Esophagus muscularis mucosa (tissue), 4 donors: ENCODE measurements at places on chromosomes 1 and 21. TPM values are rescaled to one million over a fixed set of nuclear protein-coding genes. Genes with fewer than 3 reads are reported as not detected.
A peak's percentile ranks its signal among the peaks of the same experiment; 100 is the strongest.

- DNase-seq: no peak
These were observed 187.6 kb downstream of the RHOU start for GRCh38 chr1:228922722-228923376.

DNA sequence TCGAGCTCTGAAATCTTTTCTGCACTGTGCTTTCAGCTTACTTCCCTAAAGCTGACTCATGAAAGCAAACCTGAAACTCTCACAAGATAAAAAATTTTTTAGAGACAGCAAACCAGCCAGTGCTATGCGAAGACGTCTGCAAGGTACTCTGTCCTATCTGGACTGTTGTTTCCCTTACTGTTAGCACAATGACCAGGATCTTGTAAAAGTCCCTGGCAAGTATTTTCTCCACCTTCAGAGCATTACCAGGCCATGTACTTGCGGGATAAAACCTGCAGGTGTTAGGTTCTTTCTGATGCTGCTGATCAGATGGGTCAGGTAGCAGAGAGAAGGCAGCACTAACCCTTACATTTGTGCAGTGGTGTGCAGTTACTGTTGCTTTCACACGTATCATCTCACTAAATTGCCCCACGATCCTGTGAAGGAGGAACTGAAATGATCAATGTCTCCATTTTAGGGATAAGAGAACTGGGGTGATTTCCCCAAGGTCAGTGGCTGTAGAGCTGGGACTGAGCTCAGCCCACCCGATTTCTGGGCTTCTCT, 56.6 kb downstream of the PLXNA2 start:
- DNase-seq: no peak

- no peak for DNase-seq
These were observed 176.1 kb upstream of the TMEM51 start for GRCh38 chr1:14977338-14977931.

Gene GJA5
- 14.6 TPM for total RNA-seq

DNA sequence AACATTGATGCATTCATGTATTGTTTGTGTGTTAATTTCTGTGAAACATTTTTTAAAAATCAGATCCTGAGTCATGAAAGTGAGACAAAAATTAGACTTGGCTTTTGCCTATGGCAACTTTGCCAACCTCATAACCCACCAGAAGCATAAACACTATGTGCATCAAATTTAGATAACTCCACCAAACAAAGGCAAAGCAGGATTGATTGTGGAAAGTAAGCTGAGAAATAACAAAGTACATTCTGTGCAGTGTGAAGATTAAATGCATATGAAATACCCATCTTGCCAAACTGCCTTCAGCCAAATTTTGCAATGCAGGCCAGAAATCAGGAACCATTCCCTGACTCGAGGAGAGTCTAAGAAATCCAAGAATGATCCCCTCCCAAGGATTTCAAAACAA, 493.4 kb downstream of the AJAP1 start:
- no peak for DNase-seq

- no peak for DNase-seq
These were observed 10.0 kb upstream of the AGPAT3 start for GRCh38 chr21:43854773-43855633.

Gene TFF2
- total RNA-seq: not detected

Gene SLAMF9
- total RNA-seq: not detected

DNA sequence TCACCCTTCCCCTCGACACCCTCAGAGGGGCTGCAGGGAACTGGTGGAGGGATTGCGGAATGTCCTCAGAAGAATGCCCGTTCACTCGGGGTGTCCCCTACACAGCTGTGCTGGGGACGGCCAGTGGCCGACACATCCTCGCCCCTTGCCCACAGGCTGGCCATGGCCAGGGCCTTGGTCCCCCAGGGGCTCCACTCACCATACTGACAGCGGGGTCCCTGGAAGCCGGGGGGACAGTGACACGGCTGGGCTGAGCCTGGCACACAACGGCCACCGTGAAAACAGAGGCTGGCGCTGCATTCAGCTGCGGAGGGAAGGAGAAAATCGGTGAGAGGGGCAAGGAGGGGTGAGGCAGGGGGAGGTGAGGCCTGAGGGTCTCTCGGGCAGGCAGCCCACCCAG, 31.7 kb downstream of the MEGF6 start:
- DNase-seq: no peak

DNA sequence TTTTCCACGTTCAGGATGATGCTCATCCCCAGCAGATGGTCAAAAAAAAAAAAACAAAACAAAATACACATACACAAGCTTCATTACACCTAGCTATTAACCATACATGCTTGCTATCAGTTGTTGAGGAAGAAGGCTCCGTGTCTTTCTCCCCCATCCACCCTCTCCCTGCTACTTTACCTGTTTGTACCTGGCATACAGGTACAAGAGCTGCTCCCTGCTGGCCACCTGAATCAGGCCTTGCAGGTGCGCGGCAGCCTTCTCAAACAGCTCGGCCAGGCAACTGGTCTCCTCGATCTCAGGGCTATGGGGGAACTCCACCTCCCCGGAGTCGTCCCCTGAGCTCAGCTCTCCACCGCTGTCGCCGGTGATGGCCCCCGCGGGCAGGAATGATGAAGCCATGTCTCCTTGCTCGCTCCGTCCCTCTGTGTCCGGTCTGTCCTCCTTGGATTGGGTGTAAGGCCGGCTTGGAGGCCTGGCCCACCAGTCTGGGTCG, 464 bp downstream of the ACBD6 start:
- no peak for DNase-seq

- no peak for DNase-seq
These were observed 277.0 kb upstream of the BRINP3 start for GRCh38 chr1:190754666-190755065.

DNA sequence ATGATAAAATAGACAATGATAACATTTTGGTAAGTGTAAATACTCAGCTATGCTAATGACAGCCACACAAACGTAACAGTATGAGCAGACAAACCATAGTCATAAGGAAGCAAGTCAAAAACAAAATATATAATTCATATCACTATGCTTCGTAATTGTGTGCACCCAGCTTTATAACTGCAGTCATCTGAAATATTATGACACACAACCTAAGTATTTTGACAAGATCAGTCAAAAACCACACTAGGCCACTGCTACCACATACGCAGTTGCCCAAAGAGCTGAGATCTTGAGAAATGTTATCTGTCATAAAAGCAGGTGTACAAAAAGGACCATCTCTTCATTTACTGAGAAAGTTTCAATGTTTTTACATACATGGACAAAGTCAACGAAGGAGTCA, 26.0 kb downstream of the RNASEL start:
- no peak for DNase-seq

DNA sequence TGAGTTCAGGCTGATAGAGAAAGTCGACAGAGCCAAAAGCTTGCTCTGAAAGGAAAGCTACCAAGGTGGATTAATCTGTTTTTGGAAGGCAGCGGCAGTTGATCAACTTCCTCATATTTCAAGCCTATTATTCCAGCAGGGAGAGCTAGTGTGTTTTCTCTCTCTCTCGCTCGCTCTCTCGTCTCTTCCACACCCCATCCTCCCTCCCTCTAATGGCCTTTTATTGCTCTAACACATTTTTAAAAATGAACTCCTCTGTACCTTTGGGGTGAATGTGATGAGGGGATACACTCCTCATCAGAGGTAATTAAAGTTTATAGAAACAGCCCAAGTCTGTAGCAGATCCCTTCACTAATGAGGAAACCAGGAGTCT, 126.4 kb downstream of the CLIC6 start:
- no peak for DNase-seq

Gene SLC9C2
- not detected for total RNA-seq

DNA sequence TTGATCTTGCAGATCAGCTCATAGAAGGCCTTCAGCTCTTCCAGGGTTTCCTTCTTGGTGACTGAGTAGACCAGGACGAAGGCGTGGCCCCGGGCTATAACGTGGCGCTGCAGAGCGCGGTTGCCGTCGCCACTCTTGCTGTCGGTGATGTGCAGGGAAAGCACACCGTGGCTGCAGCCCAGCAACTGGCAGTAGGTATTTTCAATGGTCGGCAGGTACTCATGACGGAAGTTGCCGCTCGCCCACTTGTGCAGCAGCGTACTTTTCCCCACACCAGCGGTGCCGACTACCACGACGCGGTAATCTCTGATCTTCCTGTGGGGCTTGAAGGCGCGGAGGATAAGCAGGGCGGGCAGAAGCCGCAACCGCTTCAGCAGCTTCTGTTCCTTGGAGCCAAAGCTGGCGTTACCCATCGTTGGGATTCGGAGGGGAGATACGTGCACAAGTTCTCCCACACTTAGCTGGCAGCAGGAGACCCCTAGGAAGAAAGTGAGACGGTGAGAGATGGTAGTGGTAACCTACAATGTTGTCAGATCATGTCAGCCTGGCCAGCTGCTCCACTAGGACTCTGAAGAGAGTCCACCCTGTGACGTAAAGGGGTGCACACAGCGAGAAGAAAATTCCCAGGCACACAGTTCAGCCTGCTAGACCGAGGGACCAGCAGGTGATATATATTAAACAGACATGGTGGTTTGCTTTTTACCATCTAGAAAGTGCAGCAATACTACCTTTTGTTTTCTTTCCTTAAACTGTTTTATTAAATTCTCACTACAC, 3.4 kb downstream of the DIRAS3 start:
- DNase-seq: peak; percentile 62

Gene AMY1A
- total RNA-seq: not detected

DNA sequence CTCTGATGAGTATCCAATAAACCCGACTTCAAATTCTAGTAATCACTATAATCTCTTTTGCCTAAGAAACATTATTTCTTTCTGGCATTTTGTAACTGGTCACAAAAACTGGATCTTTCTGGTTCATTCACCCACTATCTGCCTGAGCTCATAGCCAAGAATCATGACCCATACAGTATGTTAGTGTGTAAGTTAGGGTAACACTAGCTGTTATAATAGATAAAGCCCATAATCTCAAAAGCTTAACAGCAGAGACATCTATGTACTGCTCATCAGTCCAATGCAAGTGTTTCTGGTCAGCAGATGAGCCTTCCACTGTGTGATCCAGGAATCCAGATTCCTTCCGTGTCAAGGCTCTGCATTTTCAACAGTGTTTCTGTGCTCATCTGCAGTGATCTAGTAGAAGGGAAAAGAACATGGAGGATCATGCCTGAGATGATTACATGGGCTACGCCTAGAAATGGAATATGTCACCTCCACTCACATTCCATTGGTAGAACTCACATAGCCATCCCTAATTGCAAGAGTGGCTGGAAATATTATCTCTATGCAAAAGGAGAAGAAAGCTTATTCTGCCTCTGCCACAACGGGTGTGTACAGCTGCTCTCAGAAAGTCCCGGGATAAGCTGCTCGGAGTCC, 27.7 kb downstream of the RRAGC start:
- DNase-seq: no peak

DNA sequence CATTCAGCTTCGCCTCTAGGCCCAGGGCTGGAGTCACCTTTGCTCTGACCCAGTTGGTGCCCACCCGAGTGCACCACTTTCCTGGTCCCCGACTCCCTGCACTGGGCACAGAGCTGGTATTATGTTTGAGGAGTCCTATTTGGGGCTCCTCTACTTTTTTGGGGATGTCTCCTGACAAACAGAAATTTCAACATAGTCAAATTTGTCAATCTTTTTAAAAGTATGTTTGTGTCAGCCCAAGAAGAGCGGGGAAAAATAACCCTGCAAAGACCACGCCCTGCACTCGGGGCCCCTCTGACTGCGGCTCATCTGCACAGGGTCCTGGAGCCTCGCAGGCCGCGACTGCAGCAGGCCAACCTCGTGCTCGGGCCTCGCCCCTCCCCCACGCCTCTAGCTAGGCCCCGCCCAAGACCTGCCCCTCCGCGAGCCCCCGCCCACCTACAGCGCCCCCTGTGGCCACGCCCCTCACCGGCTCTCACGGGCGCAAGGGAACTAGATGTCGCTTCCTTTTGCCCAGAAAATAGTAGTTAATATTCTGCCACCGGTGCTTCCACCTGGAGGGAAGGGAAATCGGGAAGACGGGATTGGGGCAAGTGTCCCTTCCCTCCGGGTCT, 11.4 kb downstream of the FAM229A start:
- no peak for DNase-seq

GRCh38 chr1:229582011-229582694, 23.6 kb upstream of the ABCB10 start:
- DNase-seq: no peak

- no peak for DNase-seq
These were observed 470 bp downstream of the TNR start for GRCh38 chr1:175742790-175743459.

DNA sequence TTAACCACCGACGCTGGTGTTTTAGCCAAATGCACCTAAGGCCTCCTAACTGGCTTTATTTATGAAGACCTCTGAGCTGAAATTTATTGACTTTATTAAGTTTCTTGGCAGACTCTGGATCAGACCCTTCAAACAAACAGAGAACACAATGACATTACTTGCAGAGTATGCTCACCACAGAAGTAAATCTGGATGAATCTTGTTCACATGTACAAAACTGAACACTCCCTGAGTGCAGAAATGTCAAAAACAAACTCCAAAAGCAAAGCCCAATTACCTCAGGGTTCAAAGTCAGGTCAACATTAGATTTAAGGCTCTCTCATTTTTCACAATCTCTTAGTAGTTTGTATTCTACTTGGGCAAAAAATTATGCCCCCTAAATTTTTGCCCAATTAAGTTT, 218.6 kb downstream of the SLC45A1 start:
- DNase-seq: no peak

DNA sequence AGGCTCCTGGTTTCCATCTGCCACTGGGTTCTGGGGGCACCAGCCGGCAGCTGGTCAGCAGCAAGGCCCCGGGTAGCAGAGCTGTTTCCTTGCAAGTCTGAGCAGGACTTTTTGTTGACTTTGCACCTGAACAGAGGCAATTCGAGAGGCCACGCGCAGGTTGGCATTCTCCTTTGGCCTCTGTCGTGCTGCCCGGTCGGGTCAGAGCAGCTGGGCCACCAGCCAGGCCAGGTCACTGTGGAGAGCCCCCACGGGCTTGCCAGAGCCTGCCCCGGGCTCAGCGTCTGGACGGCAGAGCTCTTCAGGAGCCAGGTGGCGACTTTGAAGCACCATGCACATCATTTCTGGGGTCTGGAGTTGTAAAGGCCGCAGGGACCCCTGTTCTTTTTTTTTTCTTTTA, 28.4 kb upstream of the TMEM52 start:
- DNase-seq: no peak

DNA sequence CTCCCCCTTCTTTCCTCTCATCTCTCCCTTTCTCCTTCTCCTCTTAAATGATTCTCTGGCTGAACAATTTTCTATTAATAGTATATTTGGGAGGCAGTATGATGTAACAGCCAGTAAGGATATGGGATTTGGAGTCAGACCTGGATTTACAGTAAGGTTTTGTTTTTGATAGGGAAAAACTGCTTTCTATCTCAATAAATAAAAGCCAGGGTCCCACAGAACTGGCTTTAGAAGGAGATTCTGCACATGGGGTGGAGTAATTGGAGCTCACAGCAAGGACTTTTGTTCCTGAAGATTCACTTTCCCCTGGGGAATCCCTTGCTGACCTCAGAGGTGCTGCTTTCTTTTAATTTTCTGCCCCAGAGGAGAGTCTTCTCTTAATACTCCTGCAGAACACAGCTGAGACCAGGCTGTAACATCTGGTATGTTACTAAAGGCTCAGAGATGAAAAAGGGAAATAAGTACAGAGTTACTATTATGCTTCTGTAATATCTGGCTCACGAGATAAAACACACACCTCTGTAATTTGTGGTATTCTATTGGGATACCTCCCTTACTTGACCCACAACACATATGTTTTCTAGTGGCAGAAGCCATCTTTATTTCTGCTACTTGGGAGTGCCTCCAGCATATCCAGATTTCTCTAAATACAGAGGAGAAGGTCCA, 13.4 kb downstream of the EPB41 start:
- no peak for DNase-seq

Gene CLCA2
- total RNA-seq: not detected
